ENCODE measurements at places on chromosomes 1 and 21.

GRCh38 chr21:45861156-45861870 is 120.3 kb upstream of the COL6A1 start:
- no peak for DNase-seq

GRCh38 chr1:86636898-86637297 is 67.5 kb upstream of the SH3GLB1 start:
- DNase-seq, result no peak

GRCh38 chr1:201253906-201254624 is 29.2 kb upstream of the PKP1 start:
- no peak for DNase-seq

- no peak for DNase-seq
Observed at GRCh38 chr1:15691434-15692032, 7.4 kb downstream of the PLEKHM2 start.

DNA sequence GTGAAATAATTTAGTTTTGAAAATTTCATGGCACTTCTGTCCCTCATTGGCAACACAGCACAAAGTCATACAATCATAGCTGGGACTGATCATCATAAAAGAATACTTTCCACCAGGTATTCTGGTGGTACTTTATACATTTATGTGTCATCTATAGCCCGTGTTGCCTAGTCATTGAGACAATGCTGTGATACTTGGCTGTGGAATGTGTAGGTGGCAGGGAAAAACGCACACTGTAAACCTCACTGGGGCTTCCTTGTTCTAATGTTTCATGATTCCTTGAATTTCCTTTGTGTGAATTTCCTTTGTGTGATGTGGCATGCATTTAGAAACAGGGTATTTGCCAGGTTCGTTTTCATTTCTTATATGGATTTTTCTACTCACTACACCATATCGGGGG is 118.3 kb downstream of the FMN2 start:
- DNase-seq, result no peak

DNA sequence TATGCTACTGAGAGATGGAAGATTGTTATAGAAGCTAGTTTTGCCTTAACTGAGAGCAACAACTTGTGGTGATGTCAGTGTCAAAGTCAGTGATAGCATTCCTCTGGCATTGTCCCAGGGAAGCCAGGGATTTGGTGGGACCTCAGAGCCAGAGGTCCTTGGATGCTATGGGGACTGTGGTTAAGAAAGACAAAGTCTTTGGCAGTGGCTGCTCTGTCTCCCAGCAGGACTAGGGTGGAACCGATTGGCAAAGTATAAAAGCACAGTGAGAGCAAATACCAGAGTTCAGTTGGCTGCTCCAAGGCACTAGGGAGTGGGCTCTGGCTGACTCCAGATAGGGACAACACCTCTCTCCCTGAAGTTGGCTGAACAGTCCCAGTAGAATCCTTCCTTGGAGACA is 104.8 kb downstream of the GDAP2 start:
- DNase-seq, result no peak

DNA sequence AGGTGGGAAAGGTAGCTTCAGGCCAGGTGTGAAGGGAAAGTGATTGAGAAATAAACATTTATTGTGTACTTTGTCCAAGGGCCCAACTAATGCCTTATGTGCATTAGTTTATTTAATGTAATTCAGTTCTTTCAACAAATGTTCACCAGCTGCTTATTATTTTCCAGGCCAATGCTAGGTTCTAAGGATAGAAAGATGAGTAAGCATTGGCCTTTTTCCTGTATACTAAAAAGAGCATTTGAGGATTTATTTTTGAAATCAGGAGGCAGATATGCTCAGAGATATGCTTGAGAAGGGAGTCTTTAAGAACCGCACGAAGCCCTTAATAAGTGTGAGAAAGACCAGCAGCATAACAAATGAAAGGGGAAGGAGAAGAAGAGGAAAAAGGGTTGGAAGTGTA is 32.0 kb downstream of the CLCA1 start:
- DNase-seq, result no peak

DNA sequence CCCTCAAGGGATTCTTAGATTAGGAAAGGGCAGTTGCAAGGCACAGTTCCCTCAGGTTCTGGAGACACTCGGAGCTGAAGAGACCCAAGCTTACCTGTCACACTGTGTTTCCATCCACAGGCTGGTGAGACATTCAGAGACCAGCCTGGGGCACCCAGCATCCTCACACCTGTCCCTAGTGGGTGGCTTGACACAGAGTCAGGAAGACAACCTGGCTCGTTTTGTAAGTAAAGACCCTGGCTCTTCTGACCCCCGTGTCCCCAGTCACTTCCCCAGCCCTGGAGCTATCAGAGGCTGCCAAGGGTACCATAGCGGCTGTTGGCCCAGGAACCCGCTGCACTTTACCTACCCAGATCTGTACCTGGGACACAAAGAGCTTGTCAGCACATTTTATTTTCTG is 409.8 kb downstream of the MATN1 start:
- no peak for DNase-seq

DNA sequence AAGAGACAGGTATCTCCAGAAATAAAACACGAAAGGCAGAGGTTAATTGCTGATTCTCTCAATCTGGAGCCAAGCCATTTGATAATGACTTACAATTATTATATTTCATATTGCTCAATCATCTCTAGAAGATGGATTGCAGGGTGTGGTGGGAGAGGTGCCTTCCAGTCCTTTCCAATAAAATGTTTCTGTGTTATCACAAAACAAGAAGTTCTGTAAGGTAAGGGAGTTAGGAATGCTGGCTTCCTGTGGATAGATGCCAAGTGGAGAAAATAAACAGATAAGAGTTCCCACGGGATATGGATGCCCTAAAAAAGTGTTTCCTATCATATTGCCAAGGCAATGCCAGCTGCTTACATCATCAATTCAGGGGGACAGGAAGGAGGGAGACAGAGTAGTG is 7.2 kb upstream of the CCN1 start:
- DNase-seq, result peak; percentile 42

- peak; percentile 73 for DNase-seq
Observed at GRCh38 chr1:17865912-17866739, 111.0 kb downstream of the ACTL8 start.

DNA sequence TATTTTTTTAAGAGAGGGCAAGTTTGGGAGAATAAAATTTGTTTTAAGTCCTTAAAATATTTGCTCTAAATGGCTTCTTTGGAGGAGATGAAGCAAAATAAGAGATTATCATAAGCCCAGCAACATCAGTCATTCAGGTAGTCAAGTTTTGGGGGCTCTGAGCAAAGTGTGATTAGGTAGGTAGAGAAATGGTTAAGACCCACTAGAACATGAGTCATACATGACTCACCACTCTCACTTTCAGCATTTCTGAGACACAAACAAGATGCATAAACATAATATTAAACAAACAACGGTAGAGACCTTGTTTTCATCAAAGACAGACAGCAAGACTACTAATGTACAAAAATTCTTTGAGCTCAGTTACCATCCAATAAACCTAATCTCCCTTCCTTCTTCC is 272.2 kb downstream of the LMO4 start:
- peak; percentile 1 for DNase-seq

DNA sequence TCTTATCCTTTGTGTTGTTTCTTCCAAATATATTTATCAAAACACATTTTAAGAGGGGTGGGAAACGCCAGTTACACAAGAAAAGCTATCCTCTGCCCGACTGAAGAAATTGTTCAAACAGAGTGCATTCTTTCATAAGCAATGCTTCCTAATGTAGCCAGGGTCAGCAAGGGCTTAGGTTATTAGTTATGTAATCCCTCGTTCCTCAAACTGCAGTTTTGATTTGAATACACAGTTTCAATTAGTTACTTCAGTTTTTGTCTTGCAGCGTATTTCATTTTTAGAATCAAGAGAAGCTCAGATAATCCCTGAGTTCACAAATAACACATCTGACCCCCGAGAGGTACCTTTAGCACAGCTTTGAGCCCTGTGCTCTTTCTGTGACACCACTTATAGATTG is 141.7 kb upstream of the NRIP1 start:
- no peak for DNase-seq

DNA sequence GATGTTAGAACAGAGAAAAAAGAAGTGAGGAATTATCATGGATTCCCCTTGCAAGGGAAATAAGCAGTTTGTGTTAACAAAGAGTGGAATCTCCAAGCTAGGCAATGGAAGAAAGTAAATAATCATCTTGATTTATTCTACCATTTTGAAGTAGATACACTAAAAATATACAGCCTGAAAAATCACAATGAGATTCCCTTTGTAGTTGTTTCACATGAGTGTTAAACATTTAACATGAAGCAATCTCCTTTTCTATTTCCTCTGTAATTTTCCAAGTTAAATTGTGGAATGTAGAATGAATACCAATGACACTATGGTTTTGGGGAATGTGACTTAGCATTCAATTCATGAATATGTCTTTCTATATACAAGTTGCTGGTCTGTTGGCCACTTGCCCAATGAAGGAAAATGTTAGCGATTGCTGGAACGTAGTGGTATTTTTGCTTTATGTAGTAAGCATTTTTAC is 5.7 kb downstream of the TGFB2 start:
- peak; percentile 47 for DNase-seq

- no peak for DNase-seq
Observed at GRCh38 chr1:22057861-22058260, 5.4 kb downstream of the CDC42 start.

DNA sequence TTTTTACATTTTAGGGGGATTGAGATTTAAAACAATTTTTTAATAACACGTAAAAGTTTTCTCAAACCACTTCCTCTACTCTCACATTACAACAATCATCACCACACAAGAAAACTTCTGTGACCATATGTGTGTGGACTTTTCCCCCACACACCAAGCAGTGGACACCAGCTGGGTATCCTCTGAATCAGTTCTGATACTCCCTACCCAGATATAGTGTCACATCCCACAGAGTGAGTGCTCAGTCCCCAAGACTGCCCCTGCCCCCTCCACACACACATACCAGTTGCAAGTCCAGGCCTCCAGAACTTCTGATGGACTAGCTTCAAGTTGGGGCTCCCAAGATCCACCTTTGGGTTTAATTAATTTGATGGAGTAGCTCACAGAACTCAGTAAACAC is 53.3 kb upstream of the QSOX1 start:
- DNase-seq, result no peak

DNA sequence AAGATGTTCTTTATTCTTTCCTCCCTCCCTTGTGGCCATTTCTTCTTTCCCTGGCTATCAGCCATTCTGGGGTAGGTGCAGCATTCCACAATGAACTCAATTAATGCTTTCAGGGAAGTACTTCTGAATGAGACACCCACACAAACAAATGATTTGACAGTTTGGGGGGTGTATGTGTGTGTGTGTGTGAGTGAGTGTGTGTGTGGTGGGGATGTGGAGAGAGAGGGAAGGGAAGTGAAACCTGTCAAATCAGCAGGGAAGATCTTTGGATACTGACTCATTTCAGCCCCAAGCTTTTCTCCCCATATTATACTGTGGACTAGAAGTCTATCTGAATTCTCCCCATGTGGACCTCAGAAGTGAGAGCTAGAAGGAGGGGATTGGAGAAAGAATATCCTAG is 154.9 kb upstream of the CD34 start:
- DNase-seq, result no peak

DNA sequence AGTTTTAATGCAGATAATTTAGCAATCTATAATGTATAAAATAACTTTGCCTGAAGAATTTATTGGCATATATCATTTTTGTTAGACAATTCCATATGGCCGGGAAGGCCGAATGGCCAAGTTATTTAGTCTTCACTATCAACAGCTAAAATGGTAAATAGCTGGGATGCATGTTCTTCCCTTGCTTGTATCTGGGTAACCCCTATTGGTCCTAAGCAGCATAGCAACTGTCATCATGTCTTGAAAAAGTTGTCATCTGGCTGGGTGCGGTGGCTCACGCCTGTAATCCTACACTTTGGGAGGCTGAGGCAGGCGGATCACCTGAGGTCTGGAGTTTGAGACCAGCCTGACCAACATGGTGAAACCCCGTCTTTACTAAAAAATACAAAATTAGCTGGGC is 340.0 kb upstream of the DPYD start:
- DNase-seq, result no peak

DNA sequence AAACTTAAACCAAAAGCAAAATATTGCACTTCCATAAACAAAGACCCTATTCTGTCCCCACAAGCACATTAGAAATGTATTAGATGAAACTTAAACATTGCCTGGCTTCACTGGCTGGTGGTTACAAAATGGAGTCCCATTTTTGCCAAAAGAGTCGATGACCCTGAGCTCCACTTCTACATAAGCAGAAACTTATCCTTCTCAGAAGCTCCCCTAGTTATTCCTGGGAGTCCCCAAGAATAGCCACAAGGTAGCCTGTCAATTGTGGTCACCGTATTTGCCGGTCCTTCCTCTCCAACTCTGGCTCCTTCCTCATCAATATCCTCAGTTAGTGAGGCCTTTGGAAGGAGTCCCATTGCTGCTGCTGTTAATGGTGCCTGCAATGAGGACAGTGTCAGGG is 37.3 kb downstream of the CDCP2 start:
- DNase-seq, result no peak

DNA sequence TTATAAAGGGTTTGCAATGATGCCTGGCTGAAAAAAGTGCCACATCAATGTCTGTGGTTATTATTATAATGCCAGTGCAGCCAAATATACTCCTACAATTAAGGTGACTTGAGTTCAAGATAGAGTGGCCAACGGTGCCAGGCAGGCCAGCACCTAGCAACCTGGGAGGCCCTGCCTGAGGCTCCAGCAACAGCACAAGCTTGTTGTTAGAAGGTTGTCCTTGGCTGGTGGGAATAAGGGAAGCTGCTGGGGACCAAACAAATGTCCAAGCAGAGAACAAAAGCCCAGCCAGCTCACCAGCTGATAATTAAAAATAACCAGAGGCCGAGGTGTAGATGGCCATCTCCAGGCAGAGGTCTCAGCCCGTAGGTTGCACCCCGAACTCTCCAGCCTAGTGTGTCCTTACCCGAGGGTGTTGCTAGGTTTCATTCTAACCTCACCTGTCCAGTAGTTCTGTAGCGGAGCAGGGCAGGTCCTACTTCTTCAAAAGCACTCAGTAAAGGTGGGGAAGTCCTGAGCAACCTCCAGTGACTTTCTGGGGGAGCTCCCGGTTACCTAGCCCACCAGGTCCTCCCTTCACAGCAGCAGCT is 1.9 kb downstream of the TMPRSS2 start:
- no peak for DNase-seq

DNA sequence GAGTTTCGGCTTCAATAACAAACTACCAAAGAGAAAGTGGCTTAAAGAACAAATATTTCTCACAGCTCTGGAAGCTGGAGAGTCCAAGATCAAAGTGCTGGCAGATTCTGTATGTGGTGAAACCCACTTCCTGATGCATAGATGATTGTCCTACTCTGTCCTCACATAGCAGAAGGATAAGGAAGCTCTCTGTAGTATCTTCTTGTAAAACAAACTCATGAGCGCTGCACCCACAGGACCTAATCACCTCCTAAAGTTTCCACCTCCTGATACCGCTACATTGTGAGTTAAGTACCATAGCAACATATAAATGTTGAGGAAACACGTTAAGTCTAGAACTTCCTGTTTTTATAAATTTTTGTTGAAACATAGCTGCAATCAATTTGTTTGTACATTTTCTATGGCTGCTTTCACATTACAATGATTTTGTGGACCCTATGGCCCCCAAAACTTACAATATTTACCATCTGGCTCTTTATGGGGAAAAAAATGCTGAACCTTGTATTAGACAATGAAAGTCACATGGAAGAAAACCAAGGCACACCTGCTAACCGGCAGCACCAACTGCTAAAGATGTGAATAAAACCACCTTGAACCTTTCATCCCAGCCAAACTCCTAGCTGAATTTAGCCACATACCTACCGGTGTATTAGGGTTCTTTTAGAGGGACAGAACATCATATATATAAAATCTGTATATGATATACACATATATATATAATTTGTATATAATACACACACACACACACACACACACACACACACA is 1423.4 kb downstream of the NCAM2 start:
- no peak for DNase-seq

- DNase-seq, result no peak
Observed at GRCh38 chr1:155858800-155859233, 550 bp upstream of the SYT11 start.

Measured in A172 (cell line).